ENCODE measurements at places on chromosomes 16 and 17.

DNA sequence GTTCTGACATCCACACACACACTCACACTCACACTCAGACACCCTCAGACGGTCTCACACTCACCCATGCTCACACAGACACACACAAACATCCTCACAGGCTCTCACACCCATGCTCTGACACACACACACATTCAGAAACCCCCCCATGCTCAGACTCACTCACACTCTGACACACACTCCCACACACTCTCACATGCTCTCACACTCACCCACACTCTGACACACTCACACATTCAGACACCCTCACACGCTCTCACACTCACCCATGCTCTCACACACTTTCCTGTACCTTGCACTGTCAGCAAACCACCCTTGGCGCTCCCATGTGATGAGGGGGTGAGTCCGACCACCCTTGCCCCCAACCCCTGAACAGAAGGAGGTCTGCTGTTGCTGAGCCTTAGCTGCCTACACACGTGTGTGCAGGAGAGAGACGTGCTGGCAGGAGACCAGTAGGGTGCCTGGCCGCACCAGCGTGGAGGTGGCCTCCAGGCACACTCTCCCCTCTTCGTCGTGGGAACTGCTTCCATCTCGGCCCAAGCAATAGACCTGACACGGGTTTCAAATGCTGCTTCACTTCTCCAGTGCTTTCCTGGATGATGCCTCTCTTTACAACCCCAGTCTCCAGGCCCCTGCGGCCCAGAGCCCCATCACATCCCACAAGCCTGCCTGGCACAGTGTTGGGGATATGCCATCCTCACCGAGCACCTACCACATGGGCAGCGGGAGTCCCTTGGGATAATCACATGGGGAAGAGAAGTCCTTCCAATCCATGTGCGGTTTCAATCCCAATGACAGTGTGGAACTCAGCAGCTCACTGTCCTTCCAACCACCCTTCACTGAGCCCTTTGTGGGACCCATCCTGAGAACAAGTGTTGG lies 267.8 kb upstream of the FOXF1 start:
- DNase-seq, result no peak

DNA sequence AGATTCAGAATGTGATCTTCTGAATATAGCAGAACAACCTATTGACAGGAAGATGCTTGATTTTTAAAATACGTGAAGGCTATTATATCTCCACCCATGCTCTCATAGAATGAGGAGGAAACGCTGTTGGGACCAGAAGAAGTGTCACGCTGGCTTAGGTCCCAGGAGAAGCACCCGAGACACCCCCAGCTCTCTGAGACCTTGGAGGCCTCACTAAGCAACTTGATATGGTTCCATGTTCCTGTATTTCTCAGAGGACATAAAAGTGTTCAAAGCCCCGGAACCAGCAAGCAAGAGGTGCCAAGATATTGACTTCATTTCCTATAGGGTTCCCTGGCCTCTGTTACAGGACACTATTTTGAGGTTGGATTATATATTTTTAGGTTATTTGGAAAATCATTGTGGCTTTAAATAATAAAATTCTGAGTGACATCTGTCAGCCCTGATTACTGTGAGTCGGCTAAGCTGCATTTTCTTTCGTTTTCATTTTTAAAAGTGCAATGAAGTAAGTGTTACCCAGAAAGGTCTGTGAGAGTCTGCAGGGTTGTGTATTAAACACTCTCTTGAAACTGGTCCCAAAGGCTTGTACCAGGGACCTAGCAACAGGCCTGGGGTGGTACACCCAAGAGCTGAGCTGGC lies 400.0 kb downstream of the SOX9 start:
- DNase-seq, result no peak

- no peak for DNase-seq
Measured at GRCh38 chr16:2285731-2286191, 17.8 kb upstream of the RNPS1 start.

GRCh38 chr17:49434821-49435670 lies 20.4 kb upstream of the PHB1 start:
- DNase-seq, result no peak

DNA sequence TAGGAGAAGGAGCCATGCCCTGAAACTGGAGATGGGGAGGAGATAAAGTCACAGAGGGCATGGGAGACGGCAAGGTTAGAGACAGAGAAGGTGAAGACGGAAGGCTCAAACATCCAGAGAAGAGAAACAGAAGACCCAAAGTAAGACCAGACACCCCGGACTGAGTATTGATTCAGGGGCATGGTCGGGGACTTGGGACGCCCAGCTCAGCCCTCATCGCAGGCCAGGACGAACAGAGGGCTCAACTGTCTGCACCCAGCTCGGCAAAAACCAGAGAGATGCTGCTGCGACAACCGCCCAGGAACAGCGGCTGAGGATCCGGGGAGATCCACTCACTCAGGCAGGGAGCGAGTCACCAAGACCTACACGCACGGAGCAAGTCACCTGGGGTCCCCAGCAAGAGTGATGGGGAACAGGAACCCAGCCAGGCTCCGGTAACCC lies 999 bp downstream of the XYLT1 start:
- DNase-seq, result no peak

GRCh38 chr16:19346335-19346922 lies 60.9 kb downstream of the CLEC19A start:
- DNase-seq, result no peak

DNA sequence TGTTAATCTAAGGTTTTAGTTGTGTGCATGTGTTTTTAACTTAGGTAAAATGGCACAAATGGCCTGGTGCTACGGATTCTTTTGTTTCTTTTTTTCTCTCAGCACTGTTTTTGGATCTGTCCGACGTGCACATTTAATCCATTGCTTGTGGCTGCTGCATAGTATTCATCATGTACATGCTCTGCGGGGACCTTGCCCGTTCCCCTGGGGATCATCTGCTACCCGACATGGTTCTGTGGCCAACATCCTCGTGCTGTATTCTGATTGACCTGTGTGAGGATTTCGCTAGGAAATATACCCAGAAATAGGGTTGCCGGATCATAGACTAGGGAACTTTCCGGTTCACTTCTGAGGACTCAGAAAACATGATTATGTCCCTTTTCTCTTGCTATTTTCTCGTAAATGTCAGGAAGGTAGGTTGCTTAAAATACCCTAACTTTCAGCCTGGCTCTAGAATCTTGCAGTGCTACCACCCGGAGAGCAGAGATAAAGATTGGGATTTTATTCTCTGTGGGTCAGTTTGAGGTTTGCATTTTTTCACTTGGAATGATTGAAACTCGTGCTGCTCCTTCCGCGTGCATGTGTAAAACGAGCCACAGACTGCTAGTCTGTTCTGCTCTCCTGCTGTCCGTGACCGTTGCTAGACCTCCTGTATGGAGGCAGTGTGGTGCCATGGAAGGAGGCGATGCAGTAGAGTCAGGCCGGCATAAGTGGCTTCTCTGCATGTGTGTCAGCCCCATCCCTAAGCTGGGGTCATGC lies 42.9 kb downstream of the LDHD start:
- no peak for DNase-seq

- DNase-seq, result no peak
Measured at GRCh38 chr16:72444696-72445095, 272.7 kb upstream of the PMFBP1 start.

GRCh38 chr17:55931446-55931845 lies 180.6 kb downstream of the PCTP start:
- DNase-seq, result no peak

- no peak for DNase-seq
Measured at GRCh38 chr17:67456103-67456502, 79.0 kb downstream of the PITPNC1 start.

DNA sequence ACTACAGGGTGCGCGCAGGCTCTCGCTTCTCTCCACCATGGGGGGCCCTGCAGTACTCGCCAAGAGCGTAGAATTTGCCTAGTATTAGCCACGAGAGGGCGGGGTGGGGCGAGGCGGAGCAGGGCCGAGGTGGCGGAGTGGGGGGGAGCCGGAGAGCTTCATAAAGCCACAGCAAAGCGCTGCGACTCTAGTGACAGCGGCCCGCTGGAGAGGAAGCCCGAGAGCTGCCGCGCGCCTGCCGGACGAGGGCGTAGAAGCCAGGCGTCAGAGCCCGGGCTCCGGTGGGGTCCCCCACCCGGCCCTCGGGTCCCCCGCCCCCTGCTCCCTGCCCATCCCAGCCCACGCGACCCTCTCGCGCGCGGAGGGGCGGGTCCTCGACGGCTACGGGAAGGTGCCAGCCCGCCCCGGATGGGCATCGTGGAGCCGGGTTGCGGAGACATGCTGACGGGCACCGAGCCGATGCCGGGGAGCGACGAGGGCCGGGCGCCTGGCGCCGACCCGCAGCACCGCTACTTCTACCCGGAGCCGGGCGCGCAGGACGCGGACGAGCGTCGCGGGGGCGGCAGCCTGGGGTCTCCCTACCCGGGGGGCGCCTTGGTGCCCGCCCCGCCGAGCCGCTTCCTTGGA lies at the start of gene TBX21:
TBX21 (plus strand) TSS at position 190 of the 627 bp plus-strand sequence; CDS start at position 409, 219 bp downstream.
- no peak for DNase-seq

- no peak for DNase-seq
Measured at GRCh38 chr17:67615011-67615561, 102.7 kb upstream of the NOL11 start.

DNA sequence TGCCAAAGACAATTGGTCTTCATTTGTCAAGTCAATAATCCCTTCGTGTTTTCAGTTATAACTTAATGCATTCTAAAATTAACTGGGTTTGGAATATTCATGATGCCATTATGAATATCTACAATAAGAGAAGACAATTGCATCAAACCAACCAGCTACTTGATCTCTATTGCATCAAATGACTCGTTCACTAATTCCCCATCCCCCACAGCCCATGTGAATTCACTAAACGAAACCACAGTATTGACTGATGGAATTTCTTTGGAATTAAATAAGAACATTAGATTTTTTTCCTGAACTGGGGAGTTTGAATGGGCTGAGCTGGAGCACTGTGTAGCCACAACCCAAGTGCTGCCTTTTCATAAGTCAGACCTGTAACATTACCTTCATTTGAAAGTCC lies 65.3 kb downstream of the HS3ST3B1 start:
- DNase-seq, result no peak

DNA sequence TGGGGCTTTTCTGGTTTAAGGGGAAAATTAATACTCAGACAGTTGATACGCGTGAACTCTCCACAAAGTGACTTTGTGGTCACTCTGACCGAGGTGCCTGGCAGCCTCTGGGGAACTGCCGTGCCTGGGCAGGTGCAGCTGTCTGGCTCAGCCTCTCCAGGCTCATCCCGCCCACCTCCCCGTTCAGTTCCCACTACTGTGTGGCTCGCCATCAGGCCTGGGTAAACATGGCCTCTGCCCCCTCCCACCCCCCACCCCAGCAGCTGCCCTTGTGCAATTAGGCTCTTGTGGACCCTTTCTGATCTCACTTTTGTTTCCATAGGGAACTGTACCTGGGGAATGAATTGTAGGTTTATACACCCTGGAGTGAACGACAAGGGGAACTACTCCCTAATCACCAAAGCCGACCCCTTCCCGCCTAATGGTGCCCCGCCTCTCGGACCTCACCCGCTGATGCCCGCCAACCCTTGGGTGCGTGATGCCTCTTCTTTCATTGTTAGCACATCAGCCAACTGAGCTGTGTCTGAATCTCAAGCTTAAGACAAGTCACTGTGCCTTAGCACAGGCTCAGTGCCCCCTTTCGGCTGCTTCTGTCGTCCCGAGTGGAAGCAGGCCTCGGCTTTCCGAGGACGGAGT lies 27.8 kb downstream of the ZC3H18 start:
- no peak for DNase-seq

DNA sequence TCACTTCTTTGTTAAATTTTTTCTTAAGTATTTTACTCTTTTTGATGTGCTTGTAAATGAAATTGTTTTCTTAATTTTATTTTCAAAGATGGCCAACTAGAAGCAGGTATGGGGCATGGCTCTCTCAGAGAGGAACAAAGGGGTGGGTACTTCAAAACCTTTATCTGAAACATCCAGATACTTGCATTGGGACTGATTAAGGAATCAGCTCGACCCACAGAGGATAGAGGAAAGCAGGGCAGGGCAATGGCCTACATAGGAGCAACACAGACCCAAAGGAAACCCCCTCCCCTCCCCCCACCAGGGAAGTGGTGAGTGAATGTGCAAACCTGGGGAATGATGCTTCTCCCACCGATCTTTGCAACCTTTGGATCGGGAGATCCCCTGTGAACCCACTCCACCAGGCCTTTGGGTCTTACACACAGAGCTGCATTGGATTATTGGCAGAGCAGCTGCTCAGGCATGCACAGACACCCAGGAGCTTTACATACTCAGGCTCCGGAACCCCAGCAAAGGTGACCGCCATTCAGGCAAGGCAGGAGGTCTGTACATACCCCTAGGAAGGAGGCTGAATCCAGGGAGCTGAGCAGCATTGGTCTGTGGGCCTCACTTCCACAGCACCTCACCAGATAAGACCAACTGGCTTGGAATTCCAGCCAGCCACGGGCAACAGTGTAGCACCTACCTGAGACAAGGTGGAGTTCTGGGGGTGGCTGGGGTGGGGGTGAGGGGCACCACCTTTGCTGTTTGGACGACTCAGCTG lies 3.0 kb upstream of the CCR7 start:
- DNase-seq, result no peak

DNA sequence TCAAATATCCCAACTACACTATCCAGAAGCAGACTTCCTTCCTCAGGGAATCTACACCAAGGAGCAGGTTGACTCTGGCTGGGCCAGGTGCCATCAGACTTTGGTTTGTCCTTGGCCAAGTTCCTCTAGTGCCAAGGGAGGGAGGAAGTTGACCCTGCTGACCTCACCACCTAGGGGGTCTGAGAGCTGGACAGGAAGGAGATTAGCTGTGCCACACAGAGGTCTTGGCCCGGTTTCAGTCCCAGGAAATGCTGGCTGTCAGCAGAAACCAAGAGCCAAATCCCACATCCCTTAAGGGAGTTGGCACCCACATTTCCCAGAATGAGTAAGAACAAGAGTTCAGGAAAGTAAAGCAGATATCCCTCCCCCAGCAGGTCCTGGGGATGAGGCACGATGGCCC lies 178.2 kb downstream of the SALL1 start:
- DNase-seq, result no peak

- DNase-seq, result no peak
Measured at GRCh38 chr17:2893422-2893914, 97.2 kb downstream of the RAP1GAP2 start.

GRCh38 chr16:56607109-56607618 lies 1.2 kb upstream of the MT2A start:
- no peak for DNase-seq

- DNase-seq, result no peak
Measured at GRCh38 chr17:6524520-6524919, 31.8 kb downstream of the PITPNM3 start.

GRCh38 chr17:34408439-34408838 lies 45.4 kb upstream of the CCL1 start:
- DNase-seq, result peak; percentile 71

DNA sequence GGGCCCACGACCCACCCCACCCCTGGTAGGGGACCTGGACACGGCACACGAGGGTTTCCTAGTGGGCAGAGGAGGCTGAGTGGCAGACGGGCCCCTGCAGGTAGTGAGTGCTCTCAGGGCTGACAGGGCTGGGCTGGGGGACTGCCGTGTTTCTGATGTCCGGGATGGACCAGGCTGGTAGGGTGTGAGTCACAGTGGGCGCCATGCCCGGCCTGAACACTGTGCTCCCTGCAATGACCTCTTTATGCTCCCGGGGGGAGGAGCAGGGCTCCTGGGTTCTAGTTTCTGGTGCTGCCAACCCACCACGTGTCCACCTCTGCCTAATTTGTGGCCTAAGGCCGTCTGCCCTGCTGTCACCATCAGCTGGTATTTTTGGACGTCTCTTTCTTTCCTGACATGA lies 26.3 kb downstream of the ARHGAP23 start:
- DNase-seq, result no peak

Measured in NCI-H187 treated with DMSO at 0.1 percent for 48 hours (cell line).